Activated naive CD8-positive, alpha-beta T cell treated with anti-CD3 and anti-CD28 coated beads, Interleukin-2, amount 10 ng/mL, durations not matched to agents 7 days and 5 days (primary cell): ENCODE measurements at places on chromosomes 5 and 9. TPM values are rescaled to one million over a fixed set of nuclear protein-coding genes. Genes with fewer than 3 reads are reported as not detected.

Gene GDA
- not detected for total RNA-seq

Gene SPINK6
- total RNA-seq, result not detected

Gene PCSK1
- not detected for total RNA-seq

Gene PIP5KL1
- total RNA-seq, result 1.9 TPM

DNA sequence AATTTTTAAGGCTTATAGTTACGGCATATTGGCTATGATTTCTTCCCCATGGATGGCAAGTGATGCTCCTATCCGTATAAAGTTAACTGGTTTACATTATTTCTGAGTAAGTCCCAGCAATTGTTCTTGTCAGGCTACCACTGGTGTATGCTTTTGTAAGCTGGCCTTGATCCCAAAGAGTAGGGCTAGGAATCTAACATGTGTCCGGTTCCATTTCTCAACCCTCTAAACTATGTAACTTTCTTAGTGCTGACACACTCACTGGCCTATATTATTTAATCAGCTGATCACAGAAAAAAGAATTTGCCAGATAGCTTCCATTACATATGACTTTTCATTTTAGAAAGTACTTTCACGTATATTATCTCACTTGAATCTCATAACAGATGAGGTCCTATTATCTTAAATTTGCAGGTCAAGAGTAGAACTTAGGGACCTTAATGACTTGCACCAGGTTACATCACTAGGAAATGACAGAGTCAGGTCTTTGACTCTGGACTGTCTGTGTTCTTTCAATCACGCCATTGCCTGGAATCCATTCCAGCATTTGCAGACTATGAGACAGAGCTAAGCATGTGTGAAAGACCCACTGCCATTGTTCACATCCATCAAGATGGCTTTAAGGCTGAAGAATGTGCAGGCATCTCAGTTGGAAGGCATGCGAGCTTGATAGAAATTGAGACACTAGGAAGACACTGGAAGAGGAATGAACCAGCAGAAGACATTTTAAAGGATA is 362.9 kb downstream of the ARRDC3 start:
- DNase-seq, result no peak
- no peak overlapping the region for H3K4me3 ChIP-seq
- H3K4me1 ChIP-seq, result no peaks in the 10 kb centered on the region
- no peaks in the 10 kb centered on the region for H3K36me3 ChIP-seq
- peaks cover 7% of the 10 kb centered on the region for H3K27me3 ChIP-seq
- H3K27ac ChIP-seq, result no peak overlapping the region

- H3K27ac ChIP-seq, result no peak overlapping the region
- H3K27me3 ChIP-seq, result peaks cover 42% of the 10 kb centered on the region
- no peaks in the 10 kb centered on the region for H3K4me1 ChIP-seq
- H3K4me3 ChIP-seq, result no peak overlapping the region
- DNase-seq, result no peak
These were observed 13.4 kb upstream of the CCDC112 start for GRCh38 chr5:115309751-115310370.

- H3K4me3 ChIP-seq, result no peak overlapping the region
- DNase-seq, result no peak
- peaks cover 5% of the 10 kb centered on the region for H3K4me1 ChIP-seq
- H3K27me3 ChIP-seq, result peaks cover 43% of the 10 kb centered on the region
- H3K36me3 ChIP-seq, result no peaks in the 10 kb centered on the region
- no peak overlapping the region for H3K27ac ChIP-seq
These were observed 2.8 kb upstream of the WWC1 start for GRCh38 chr5:168288349-168289245.

- no peak for DNase-seq
- no peak overlapping the region for H3K4me3 ChIP-seq
- H3K36me3 ChIP-seq, result peaks cover 12% of the 10 kb centered on the region
- no peaks in the 10 kb centered on the region for H3K27me3 ChIP-seq
- no peaks in the 10 kb centered on the region for H3K4me1 ChIP-seq
- H3K27ac ChIP-seq, result no peak overlapping the region
These were observed 14.4 kb upstream of the PAIP1 start for GRCh38 chr5:43571237-43571636.

DNA sequence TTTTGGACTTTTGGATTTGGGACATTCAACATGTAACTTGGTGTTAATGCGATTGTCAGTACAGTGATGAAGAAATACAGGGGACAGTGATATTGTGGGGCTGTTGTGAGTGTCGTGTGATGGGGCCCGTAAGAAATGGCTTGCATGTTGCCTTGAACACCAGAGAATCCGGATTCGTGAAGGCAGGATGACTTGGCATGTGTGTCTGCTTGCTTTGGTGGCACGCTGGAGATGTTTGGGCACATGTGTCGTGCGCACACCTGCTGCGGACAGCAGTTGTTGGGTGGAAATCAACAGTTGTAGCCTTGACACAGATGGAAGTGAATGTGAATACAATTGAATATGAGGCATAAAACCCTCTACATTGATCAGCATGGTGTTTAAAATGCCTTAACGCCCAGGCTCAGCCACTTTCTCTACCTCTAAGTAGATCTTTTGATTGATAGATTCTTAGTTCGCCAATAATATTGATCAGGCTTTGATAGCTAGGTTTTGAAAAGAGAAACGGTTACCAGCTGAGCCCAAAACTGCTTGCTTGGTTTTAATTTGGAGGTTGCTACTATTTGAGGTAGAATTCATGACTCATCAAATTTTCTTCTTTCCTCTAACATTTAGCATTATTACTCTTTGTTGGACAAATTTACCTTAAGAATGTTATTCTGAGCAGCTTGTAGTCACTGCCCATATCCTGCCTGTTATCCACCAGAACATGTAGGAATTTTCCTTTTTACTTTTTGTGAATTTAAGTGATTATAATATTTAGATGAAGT is 94.4 kb downstream of the TRIO start:
- H3K4me1 ChIP-seq, result no peaks in the 10 kb centered on the region
- peaks cover 22% of the 10 kb centered on the region for H3K27me3 ChIP-seq
- no peak overlapping the region for H3K4me3 ChIP-seq
- H3K36me3 ChIP-seq, result no peaks in the 10 kb centered on the region

- H3K4me1 ChIP-seq, result no peaks in the 10 kb centered on the region
- no peak for DNase-seq
- no peaks in the 10 kb centered on the region for H3K36me3 ChIP-seq
These were observed 124.4 kb upstream of the GPR151 start for GRCh38 chr5:146640285-146640896.
